NCI-H526 (cell line): ENCODE measurements at places on chromosomes 16 and 17.

GRCh38 chr16:71645450-71645849 lies 19.5 kb downstream of the MARVELD3 start:
- no peak for DNase-seq

DNA sequence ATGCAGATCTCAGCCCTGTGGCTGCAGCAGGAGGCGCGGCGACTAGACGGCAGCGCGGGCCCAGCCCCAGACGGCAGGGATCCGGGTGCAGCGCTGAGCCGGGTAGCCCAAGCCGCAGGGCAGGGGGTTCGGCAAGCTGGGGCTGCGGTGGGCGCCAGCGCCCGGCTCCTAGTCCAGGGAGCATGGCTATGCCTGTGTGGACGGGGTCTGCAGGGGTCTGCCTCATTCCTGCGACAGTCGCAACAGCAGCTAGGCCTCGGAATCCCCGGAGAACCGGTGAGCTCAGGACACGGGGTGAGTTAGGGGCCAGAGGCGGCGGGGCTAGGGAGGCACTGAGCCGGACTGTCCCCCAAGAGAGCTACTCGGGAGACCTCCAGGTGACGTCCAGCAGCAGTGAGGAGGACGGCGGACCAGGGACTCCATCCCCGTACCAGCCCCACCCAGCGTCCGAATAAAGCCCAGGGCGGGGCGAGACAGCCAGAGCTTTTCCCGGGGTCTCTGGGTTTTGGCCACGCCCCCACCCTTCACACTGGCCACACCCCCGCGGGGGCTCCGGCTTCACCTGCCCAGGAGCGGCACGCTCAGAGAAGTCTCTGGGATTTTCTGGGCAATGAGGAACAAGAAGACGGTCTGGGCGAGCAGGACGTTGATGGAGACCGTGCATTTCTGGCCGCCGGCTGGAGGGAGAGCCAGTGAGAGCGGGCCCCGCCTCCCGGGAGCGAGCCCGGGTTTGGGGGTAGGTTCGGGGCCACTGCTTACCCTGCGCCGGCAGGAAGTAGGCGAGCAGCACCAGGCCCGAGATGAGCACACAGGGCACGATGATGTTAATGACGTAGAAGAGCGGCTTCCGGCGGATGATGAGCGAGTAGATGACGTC lies 1.1 kb downstream of the C17orf107 start:
- DNase-seq: no peak

GRCh38 chr17:15652960-15653359 lies 31.2 kb downstream of the TRIM16 start:
- no peak for DNase-seq

GRCh38 chr16:66925322-66925840 lies at the start of gene RRAD:
Gene RRAD (minus strand): TSS chr16:66925535. CDS start chr16:66925179, 356 bp downstream.
- DNase-seq: no peak

DNA sequence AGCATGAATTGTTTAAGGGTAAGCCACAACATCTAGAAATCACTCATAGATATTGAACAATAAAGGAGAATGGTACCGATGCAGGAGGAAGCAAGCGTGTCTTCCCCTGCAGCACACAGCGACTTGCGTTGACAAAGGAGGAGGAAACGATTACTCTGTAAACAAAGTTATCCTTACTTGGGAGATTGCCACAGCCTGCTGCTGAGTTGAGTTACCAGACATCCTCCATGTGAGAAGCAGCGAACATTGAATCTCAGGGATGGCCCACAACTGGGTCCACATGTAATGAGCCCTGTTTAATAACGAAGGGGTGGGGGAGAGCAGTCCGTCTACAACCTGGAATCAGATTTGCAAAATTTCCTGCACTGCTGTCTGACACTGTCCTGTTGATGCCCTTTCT lies 27.7 kb downstream of the CLUH start:
- no peak for DNase-seq

- DNase-seq: no peak
Observed at GRCh38 chr17:4334776-4335584, 31.5 kb downstream of the UBE2G1 start.

GRCh38 chr16:3256146-3256865 lies at the start of gene MEFV:
Gene MEFV (minus strand): TSS chr16:3256633. CDS start chr16:3256587, 46 bp downstream.
- DNase-seq: no peak

GRCh38 chr17:79555543-79555942 lies 55.3 kb downstream of the RBFOX3 start:
- no peak for DNase-seq

DNA sequence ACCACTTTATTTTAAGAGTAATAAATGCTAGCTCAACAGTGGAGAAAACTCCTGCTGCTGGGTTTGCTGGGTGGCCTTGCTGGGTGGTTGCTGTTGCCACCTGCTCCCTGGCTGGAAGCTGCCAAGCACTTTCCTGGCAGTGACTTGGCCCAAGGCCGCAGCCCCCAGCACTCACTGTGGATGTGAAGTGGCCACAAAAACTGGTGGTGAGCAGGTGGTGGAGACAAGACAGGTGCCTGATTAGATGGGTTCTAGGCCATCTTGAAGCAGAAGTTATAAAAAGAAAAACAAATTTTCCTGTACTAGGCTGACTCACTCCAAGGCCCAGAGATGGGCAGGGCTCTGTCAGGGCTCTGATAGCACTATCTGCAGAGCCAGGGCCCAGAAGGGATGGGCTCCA lies 224.7 kb upstream of the NLRP1 start:
- no peak for DNase-seq

- no peak for DNase-seq
Observed at GRCh38 chr17:28967221-28968135, 16.2 kb upstream of the PHF12 start.

DNA sequence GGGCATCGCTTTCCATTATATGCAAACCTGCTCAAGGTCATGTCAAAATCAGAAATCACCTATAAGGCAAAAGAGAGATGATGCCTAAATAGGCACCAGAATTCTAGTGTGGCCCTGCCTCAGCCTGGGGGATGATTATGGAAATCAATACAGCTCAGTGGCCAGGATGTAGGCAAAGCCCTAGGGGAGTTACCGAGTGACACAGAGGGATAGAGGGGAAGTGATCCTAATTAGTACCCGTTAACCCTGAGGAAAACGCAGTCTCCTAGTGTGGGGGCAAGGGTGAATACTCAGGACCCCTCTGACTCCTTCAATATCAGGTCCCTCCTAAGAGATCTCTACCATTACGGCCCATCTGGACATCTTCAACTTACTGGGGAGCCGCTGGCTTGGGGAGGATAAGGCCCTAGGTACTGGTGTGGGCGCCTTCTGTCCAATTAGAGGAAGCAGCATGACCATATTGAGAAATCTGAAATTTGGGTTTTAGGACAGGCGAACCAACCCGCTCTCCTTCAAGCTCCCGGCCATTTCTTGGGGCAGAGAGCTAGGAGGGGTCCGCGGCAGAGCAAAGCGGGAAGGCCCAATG lies 725 bp downstream of the NT5C3B start:
- DNase-seq: peak; percentile 25

DNA sequence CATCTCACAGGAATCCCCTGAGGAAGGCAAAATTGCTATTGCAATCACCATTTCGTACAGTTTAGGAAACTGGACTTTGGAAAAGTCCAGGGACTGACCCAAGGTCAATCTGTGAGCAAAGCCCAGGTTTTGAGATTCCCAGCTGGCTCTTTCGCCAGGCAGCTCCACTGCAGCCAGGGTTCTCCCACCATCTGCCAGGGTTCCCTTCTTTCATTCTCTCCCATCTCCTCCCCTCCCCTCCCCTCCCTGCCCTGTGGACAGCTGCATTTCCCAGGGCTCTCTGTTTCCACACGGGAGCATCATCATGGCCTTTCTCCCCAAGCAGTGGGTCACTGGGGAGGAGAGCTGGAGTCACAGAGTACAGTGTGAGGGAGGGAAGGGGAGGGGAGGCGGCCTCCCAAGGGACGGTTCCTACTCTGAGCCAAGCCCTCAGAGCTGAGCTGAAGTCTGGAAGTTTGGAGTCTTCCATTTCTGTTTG lies 11.9 kb upstream of the GSDMA start:
- no peak for DNase-seq

DNA sequence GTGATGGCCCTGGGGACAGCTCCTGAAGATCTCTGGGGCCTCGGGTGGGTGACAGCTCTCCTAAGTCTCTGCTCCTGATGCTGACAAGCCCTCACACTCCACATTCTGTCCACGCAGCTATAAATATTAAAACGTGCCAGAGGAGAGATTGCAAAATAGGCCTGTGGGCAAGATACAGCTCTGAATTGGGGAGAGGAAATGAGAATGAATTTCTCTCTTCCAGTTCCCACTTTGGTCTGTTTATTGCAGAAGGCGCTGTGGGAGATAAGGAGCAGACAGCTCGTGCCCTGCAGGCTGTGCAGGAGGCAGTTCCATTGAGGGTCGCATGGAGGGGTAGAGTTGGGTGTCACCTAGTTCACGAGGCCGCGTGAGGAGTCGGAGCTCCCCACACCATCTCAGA lies 87.5 kb upstream of the SDK2 start:
- no peak for DNase-seq

- DNase-seq: no peak
Observed at GRCh38 chr16:48609652-48610029, 339 bp downstream of the N4BP1 start.
